Activated CD8-positive, alpha-beta memory T cell treated with anti-CD3 and anti-CD28 coated beads for 1 hour (primary cell): ENCODE measurements at places on chromosomes 6 and 20.

DNA sequence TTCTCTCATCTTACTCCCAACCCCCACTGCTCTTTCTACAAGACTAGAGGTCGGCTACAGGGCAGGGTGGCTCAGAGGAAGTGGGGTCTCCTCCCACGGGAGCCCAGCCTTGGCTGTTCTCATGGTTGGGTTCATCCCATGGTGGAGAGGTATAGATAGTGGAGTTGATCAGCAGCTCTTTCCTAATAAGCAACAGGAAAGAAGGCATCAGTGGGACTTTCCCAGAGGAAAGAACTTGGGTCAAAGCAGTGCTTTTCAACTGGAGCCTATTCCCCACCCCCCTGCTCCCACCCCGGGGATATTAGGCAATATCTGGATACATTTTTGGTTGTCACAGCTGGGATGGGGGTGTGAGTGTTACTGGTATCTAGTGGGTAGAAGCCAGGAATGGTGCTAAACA lies 200.9 kb downstream of the NFATC2 start:
- DNase-seq = no peak

DNA sequence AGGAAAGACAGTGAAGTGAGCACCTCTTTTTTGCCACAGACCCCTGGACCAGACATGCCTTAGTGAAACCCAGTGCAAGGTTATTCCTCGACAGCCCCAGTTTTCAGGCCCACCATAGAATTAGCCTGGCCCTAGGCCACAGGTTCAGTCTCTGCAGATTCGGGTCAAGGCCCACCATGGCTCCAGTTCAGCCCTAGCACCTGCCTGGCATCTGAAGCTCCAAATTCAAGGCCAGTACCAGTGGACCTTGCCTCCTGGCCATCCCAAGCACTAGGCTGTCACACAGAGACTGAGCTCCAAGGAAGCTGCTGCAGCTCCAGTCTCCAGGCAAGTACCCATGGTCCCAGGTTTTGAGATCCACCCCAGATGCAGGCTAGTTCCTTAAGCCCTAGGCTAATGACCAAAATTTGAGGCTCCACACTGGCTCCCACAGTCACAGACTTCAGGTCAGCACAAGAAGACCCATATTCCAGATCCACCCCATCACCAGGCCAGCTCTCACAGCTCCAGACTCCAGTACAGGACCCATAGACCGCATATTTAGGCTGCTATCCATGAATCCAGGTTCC lies 877.5 kb upstream of the ADGRB3 start:
- DNase-seq = no peak

- no peak for DNase-seq
Observed at GRCh38 chr20:44736170-44737021, 9.3 kb upstream of the KCNK15 start.

GRCh38 chr20:33846291-33846935 lies 35.3 kb downstream of the CHMP4B start:
- DNase-seq = no peak

GRCh38 chr6:105967917-105968602 lies 118.1 kb upstream of the PRDM1 start:
- DNase-seq = no peak

- DNase-seq = no peak
Observed at GRCh38 chr6:25387483-25387882, 108.3 kb downstream of the CARMIL1 start.
